ENCODE measurements at places on chromosomes 5 and 9. TPM values are rescaled to one million over a fixed set of nuclear protein-coding genes. Genes with fewer than 3 reads are reported as not detected.

AGXT2 gene
- not detected for total RNA-seq

SOX30 gene
- under 0.01 TPM for total RNA-seq

DNA sequence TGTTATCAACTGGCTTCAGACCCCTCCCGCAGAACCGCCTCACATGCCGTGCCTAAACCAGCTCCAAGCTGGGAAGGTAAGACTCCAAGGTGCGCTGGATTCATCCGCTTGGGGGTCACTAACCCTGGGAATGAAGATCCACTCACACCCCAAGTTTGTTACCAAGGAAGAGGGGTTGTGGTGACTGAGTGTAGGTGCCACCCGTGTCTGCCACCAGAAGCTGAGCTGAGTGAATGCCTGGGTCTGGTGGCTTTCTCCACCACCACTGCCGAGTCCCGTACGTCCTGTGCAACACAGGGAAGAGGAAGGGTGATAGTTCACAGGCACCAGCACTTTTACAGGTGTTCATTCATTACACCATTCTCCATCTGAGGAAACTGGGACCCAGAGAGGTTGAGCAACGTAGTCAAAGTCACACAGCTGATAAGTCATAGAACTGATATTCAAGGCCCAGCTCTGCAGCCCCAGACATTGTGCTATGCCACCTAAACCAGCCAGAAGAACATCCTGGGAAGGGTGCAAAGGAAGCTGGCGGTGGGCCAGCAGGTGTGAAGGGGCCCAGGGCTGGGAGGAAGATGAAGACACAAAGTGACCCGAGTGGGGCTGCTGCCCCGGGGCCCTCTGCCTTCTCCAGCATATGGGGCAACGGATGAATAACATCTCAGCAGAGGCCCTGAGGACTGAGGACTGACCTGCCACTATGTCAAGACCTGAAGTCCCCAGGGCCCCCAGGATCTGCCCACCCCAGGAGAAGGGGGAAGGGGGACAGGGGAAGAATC lies 70.9 kb upstream of the PPP1R26 start:
- DNase-seq, result no peak

GRCh38 chr9:129885018-129885669 lies 49.9 kb downstream of the USP20 start:
- no peak for DNase-seq

DNA sequence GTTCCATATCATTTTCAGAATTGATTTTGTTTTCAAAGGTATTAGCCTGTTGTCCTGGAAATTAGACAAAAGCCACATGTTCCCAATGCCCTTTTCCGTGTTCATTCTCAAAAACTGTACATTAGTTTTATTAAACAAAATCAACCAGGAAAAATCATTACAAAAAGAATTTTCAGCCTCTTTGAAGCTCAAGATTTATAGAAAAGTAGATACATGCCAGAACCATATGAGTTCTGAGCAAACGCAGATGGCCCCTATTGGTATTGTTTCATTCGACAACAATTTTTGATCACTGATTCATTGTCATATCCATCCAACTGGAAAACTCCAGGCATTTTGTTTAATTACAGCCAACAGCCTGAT lies 148.5 kb upstream of the GRAMD2B start:
- no peak for DNase-seq

GRCh38 chr9:84748112-84748511 lies 78.6 kb downstream of the NTRK2 start:
- no peak for DNase-seq
